ENCODE measurements at places on chromosomes 2 and 18. TPM values are rescaled to one million over a fixed set of nuclear protein-coding genes. Genes with fewer than 3 reads are reported as not detected.

DNA sequence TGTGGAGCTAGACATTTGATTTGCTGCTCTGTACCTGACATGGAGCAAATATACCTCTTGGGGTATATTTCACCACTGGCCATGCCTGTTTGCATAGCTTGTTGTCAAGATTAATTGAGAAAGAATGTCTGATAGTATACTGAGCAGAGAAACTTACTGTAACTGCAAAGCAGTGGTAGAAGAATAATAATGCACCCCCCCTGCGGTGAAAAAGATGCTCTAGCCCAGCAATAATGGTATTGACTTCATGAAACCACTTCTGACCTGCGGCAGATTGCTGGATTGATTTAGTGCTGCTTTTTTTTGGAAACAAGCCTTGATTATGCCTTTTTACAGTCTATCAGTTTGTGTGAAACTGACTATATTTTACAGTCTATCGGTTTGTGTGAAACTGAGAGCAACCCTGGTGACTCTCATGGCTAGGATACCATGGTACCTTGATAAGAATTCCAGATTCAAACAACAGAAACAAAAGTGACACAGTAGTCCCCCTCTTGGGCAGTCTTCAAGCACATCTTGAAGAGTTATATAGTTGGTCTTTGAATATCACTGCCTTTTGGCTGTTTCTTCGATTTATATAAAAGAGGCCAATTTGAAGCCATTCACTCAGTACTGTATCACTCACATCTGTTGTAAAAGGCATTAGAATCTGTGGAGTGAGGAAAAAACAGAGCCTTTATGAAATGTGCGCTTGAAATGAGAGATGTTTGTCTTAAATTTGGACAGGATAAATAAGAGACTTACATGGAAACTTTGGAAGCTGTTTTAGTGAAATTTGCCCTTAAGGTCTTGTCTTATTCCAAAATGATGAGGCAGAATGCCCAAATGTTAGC is 102.5 kb downstream of the FMNL2 start:
- no peak for DNase-seq

GRCh38 chr18:51461956-51462355 is 264.5 kb upstream of the MEX3C start:
- no peak for DNase-seq

The SERPINB11 gene
- not detected for total RNA-seq

The STEAP3 gene
- total RNA-seq = 1.4 TPM

- DNase-seq = no peak
These were observed 27.8 kb upstream of the TBR1 start for GRCh38 chr2:161388146-161388779.

GRCh38 chr18:67108894-67109293 is 407.6 kb downstream of the DSEL start:
- DNase-seq = no peak

Measured in Caki2 (cell line).